ENCODE measurements at places on chromosomes 16 and 17.

DNA sequence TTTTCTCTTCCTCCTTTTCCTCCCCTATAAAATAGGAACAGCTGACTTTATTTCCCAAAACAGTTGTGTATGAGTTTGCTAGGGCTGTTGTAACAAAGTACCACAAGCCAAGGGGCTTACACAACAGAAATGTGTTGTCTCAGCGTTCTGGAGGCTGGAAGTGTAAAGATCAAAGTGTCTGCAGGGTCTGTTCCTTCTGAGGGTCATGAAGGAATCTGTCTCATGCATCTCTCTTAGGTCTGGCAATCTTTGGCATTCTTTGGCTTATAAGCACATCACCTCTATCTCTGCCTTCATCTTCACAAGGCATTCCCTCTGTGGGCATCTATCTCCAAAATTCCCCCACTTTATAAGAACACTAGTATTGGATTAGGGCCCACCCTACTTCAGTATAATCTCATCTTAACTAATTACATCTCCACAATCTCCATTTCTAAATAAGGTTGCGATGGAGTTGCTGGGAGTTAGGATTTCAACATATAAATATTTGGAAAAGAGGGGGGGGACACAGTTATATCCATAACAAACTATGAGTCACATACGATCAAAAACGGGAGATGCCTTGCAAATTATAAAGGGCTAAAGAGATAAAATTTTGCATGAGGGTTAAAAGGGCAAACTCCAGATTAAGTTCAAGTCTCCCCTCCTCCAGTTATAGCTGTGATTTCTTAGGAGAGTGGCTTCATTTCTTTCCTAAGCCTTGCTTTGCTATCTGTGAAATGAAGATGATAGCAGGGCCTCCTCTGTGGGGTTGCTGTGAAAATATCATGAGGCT lies 109.7 kb downstream of the VAT1L start:
- no peak for DNase-seq

DNA sequence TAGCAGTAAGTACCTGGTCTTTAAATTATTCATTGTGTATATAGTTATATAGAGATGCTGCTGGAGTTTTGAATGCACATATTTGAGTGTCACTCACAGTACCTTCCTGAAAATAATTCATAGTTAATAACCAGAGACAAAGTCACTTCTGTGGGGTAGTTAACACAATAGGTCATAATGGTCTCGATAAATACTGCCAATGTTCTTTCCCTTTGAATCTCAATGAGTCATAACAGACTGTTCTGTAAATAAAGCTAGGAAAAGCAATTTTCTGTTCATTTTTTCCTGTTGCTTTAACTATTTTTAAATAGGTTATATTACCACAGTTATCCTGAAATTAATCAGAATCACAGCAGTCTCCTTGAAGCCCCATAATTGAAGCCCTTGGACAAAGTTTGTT lies 87.2 kb downstream of the MAP2K4 start:
- DNase-seq: peak; percentile 30

GRCh38 chr16:48479329-48479728 lies 94.1 kb upstream of the SIAH1 start:
- no peak for DNase-seq

GRCh38 chr17:48843187-48843900 lies 12.5 kb downstream of the CALCOCO2 start:
- no peak for DNase-seq

- peak; percentile 77 for DNase-seq
Measured at GRCh38 chr16:81366316-81366932, 51.7 kb downstream of the GAN start.

GRCh38 chr16:67086822-67087221 lies 22.9 kb upstream of the PHAF1 start:
- peak; percentile 67 for DNase-seq

DNA sequence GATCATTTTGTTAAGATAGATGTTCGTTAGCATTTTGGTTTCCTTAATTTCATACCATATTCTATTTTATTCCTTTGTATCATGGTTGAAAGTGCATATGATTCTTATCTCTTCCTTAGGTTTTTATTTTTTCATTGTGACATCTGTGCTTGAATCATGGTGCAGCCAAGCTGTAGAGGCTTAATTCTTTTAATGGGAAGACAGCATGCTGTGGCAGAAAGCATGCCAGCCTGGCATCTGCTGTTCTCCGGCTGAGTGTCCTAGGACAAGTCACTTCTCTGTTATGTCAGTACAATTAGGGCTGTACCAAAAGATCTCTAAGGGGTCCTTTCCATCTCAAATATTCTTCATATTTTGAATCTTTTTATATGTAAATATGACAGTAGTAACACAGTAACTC lies 68.5 kb upstream of the PMFBP1 start:
- DNase-seq: no peak

DNA sequence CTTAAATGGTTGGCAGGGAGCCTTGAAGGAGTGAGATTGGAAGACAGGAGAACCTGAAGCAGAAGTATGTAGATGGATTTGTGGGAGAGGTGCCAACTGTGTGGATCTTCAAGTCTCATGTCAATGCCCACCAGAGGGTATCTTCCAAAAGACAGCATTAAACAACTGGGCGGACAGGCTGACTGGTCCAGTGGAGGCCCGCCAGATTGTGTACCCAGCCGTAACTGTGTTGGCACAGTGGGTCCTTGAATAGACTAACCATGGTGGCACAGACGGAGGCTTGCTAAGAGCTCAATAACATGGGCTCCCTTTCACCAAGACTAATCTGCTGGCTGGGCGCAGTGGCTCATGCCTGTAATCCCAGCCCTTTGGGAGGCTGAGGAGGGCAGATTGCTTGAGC lies 24.2 kb upstream of the RBBP6 start:
- DNase-seq: no peak

GRCh38 chr16:84141143-84141670 lies 3.8 kb downstream of the HSDL1 start:
- DNase-seq: no peak

DNA sequence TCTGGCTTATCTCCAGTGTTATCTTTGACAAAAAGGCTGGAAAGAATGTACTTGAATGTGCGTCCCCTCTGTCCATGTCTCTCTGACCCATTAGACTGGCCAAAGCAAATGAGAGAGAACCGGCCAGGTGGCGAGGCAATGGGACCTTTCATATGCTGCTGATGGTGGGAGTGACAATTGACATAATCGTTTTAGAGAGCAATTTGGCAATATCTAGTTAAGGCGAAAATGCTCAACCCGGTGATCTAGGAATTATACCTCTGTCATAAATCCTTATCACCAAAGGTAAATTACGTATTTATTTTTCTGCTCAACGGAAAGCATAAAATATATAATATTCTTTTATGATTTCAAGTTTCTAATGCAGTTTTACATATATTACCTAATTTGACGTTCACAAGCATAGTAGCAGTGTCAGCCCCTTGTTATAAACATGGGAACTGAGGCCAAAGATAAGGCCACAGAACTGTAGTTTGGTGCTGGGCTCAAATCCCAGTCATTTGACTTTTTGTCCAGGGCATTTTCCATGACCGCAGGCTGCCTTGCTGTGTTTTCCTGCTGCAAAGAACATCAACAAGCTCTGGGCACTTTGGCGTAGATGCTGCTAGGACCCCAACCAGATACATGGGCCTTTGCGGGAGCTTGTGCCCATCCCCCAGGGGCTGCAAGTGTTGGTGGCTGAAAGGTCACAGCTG lies 14.7 kb upstream of the SDK2 start:
- DNase-seq: no peak

DNA sequence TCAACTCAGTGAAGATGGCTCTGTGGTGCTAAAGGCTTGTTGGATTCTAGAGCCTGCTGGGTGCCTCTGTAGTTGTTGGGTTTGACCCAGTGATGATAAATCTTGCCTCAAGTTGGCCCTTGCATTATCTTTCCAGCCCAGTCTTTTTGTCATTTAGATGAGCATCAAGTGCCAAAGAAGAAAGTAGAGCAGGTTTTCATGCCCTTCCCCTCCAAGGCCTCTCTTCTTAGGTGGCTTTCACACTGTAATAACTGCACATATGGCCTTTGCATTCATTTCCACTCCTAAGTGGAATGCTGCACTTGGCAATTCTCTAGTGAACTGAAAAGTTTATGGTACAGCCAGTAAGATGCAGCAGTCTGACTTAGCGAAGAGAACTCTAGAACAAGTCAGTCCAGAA lies 165.1 kb downstream of the PHKB start:
- no peak for DNase-seq

- DNase-seq: peak; percentile 99
Measured at GRCh38 chr17:19377602-19378415, 489 bp upstream of the MAPK7 start.

DNA sequence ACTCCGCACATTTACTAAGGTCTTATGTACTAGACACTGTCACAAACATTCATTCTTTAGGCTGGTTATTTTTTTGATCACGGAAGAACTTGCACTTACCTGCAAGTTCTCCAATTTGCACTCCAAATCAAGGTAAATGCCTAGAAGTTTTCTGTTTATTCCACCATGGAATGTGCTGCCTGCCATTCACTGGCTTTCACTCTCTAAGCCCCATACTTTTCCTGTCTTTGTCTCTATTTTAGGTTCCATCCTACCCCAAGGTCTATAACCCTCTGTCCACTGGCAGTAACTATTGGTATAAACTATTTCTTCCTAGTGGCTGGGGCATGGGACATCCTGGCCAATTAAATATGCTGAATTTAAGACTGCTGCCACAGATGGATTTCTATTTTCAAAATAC lies 15.9 kb downstream of the XPO6 start:
- no peak for DNase-seq

- no peak for DNase-seq
Measured at GRCh38 chr17:50364061-50364458, 8.9 kb downstream of the MRPL27 start.

- DNase-seq: peak; percentile 18
Measured at GRCh38 chr17:40017422-40018080, 2.3 kb downstream of the CSF3 start.

GRCh38 chr16:80964351-80964750 lies 42.3 kb downstream of the CMC2 start:
- DNase-seq: no peak

DNA sequence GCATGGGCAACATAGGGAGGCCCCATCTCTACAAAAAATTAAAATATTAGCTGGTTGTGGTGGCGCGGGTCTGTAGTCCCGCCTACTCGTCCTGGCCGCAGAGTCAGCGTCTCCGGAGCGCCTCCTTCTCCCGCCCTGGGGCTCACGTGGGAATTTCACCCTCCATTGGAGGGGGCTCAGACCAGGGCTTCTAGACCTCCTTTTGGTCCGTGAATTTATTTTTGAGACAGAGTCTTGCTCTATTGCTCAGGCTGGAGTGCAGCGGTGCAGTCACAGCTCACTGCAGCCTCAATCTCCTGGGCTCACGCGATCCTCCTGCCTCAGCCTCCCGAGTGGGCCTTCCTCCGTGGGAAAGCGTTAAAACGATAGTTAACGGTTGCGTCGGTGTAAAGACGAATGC lies 394 bp upstream of the NME4 start:
- DNase-seq: peak; percentile 56

- no peak for DNase-seq
Measured at GRCh38 chr16:68954911-68955635, 111.7 kb downstream of the TANGO6 start.

DNA sequence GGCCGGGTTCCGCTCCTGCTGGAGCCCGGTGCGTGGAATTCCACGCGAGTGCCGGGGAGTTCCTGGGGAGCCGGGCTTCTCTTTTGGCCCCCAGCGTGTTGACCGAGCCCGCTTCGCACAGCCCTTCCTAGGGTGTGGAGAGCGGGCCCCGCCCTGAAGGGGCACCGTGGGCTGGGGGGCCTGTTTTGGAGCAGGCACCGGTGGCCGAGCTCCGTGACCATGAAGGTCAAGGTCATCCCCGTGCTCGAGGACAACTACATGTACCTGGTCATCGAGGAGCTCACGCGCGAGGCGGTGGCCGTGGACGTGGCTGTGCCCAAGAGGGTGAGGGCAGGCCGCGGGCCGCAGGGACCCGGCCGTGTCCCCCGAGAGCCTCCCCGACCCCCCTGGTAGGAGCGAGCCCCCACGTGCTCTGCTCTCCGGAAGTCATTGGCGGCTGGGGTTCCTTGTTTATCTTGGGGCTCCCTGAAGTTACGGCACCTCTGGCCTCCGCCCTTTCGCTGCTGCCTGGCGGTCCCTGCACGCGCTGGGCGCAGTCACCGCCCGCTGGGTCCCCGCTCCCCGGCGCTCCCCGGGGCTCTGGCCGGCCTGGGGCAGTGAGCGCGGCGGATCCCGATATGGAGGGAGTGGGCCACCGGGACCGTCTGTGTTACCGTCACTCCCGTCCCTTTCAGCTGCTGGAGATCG lies 528 bp downstream of the HAGHL start:
- DNase-seq: no peak

DNA sequence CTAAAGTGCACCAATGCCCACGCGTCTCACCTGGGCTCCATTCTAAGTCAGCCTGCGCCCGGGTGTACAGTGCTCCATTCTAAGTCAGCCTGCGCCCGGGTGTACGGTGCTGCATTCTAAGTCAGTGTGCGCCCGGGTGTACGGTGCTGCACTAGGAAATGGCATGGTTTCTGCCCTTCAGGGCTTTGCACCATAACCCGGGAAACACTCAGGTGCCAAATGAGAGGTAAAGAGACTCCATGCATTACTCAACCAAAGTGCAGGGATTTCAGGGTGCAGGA lies 29.2 kb upstream of the FASN start:
- DNase-seq: no peak

DNA sequence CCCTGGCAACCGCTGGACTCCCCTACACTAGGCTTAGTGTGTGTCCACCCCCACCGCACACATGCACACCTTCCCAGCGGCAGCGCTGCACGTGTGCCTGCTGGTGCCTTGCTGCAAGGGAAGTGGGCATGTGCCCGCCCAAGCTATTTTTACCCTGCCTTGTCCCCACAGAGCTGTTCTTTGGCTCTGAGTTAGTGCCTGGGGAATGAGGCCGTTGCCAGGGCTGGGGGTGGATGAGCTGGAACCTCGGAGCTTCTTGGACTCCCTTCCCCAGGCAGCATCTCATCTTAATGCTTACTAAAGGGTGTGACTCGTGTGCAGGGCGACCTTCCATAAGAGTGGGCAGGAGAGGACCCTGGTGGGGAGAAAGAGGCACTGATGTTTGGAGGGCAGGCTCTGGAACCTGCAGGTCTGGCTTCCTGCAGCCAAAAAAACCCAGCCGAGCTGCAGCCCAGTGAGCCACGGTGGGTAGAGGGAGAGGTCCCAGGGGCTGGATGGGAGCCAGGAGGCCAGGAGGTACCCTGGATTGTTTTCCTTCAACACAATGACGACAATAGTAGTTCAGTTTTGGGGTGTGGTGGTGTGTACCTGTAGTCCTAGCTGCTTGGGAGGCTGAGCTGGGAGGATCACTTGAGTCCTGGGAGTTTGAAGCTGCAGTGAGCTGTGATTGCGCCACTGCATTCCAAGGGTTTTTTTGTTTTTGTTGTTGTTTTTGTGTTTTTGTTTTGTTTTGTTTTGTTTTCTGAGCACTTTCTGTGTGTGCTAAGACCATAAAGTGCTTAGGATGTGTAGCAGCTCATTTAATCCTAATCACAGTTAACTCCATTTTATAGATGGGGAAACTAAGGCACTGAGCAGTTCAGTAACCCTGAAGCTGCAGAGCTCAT lies 119.1 kb downstream of the RAB11FIP4 start:
- no peak for DNase-seq

GRCh38 chr17:46782250-46782953 lies 36.1 kb downstream of the WNT3 start:
- DNase-seq: peak; percentile 46
